Prostate gland (tissue), 2 donors: ENCODE measurements at places on chromosomes 2 and 18. TPM values are rescaled to one million over a fixed set of nuclear protein-coding genes. Genes with fewer than 3 reads are reported as not detected.

GRCh38 chr18:37307181-37307580 is 258.4 kb downstream of the CELF4 start:
- no peak for DNase-seq

DNA sequence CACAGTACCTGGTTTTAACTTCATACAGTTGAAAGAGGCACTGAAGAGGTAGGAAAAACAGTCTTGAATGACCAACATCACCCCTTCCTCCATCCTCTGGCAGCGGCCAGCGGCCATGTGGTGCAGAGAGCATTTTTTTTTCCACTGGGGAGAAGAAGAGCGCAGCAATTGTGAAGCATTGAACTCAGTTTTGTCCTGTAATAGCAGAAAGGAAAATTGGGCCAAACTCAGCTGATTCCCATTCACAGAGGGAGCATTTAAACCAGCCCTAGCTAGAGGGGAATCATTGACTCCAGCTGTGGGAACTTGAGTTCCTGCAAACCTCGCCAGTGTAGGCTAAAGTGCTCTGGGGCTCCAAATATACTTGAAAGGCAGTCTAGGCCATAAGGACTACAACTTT is 316.6 kb upstream of the CHST9 start:
- no peak for DNase-seq

GRCh38 chr2:214575030-214575429 is 164.2 kb downstream of the VWC2L start:
- no peak for DNase-seq

DNA sequence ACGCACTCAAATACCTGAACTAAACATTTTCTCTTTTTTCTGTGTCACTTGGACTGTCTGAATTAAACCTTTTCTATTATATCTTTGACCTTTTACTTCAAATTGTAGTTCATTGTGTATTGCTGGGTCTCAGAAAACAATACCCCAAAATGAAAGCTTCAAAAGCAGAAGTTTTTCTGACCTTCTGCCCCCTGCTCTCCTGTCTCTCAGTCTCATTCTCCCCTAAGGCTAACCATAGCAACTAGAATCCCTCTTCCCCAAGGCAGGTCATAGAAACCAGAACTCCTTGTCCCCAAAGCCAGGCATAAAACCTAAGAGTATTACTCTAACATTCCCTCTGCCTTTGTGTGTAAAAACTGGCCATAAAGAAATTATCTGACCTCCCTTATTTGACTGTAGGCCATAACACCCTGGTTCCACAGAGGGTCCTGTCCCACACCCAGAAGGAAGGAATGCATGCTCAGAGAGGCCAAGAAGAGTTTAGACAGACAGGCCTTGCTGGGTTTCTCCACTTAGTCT is 93.5 kb upstream of the B3GNT2 start:
- no peak for DNase-seq

DNA sequence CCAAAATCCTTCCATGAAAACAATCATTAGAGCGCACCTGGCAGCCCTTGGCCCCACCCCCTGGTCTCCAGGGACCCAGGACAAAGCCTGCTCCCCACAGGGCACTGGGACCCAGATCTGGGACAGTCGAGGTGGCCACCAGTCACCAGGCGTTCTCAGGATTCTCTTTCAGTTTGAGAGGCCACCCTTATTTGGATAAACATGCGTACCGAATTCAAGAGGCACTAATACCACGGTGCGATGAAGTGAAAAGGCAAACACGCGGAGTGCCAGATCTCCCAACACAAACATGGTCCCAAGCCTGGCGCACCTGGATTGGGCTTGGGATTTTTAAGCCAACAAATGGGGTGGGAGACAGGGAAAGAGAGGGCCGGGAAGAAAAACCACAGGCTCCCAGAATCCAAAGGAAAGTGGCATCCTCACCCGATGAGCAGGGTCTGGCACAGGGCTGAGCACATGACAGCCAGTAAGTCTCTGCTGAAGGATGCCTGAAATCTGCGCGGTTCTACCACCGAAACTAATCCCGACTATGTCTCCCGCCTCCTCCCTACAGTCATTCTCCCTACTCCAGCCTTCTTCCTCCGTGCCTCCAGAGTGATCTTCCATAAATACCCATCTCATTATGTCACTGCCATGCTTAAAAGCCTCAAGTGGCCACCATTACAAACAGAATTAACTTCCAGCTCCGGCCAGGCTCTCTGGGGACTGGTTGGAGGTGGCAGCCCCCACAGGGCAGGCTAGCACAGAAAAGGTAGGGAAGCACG is 60.9 kb upstream of the KLHL29 start:
- no peak for DNase-seq

COL4A3 gene
- total RNA-seq, result 3.5 TPM

GRCh38 chr2:126527836-126528490 is 128.0 kb upstream of the GYPC start:
- no peak for DNase-seq

- no peak for DNase-seq
Observed at GRCh38 chr2:70753902-70754301, 14.1 kb downstream of the ADD2 start.

- DNase-seq, result no peak
Observed at GRCh38 chr18:37483221-37483971, 82.2 kb downstream of the CELF4 start.

- DNase-seq, result peak; percentile 6
Observed at GRCh38 chr18:59180150-59180845, 39.7 kb upstream of the GRP start.

SLC23A3 gene
- 2.3 TPM for total RNA-seq

DNA sequence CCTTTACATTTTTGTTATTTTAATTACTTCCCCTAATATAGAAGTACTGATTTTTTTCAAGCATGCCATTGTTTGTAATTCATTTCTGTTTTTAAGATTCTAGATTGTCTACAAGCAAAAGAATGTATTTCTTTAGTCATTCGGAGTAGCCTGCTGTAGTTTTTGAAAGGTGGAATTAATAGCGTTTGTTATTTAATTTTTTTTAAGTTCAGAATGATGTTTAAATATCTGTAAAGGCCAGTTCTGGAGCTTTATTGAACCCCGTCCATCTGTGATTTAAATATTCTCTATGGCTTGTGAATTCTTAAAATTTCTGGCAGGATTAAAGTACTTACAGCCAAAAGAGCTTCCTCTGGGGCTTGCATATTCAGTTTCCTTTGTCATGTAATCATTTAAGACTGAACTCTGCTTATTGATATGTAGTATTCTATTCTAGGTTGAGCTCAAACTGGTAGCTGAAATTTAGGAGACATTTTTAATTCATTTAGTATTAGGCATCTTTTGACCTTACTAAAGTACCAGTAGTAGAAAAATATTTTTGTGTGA is 5.2 kb downstream of the TGIF1 start:
- DNase-seq, result no peak

DNA sequence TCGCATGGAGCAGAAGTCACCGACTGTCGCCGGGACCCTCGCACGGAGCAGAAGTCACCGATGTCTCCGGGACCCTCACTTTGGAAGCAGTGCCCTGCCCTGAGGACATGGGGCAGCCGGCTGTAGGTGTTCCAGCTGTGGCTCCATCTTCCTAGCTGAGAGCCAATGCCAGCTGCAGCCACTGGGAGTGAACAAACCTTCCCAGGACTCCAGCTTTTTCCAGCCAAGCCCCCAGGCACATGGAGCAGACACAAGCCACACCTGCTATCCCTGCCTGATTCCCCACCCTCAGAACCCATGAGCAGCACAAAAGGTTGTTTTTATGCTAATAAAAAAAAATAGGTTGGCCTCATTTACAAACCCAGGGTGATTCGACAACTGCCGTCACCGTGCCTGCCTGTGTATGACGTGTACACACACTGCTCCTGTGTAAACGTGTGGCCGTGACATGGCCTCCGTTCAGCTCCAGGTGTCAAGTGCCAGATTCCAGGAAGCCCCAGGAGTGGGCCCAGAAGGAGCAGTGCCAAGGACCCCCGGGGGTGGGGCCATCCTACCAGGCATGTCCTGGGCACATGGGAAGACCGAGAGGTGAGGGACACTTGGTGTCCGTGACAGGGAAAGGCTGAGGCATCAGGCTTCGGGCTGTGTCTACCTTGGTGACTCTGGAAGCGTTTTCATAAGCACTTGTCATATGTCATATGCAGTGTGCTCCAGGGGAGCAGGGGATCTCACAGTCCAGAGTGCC is 91.5 kb downstream of the EIPR1 start:
- DNase-seq, result no peak

- no peak for DNase-seq
Observed at GRCh38 chr18:9906481-9906880, 7.3 kb upstream of the VAPA start.

GAL3ST2 gene
- total RNA-seq, result not detected

REG1B gene
- not detected for total RNA-seq

DNA sequence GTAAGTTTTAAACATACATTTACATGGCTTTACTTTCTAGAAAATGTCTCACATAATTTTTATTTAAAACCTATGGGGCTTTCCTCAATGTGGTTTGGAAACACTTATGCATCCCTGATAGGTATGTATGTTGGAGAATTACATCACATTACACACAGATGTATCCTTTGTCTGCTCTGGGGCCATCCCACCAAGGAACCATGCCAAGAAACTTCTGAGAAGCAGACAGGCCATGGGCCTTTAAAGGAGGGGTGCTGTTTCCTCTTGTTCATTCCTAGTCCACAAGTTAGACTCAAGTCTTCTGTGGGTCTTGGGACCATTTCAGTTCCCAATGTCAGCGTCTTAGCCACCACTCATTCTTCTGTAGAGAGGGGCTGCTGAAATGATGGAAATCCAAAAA is 162.0 kb upstream of the SETBP1 start:
- DNase-seq, result no peak

DNA sequence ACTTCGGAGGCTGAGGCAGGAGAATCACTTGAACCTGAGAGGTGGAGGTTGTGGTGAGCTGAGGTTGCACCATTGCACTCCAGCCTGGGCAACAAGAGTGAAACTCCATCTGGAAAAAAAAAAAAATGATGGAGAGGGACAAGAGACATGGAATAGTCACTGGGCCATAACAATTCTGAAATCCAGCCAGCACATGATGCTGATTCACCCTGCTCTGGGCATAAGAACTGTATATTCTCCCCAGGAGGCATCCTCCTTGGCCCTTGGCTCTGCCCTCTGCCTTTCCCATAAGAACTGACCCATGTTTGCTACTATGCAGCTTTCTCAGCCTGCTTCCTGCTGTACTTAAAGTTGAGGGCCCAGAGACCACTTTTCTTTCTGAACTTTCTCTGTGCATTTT is 297.7 kb downstream of the GBX2 start:
- DNase-seq, result no peak

GRCh38 chr2:84016183-84016582 is 442.9 kb downstream of the SUCLG1 start:
- DNase-seq, result no peak

DNA sequence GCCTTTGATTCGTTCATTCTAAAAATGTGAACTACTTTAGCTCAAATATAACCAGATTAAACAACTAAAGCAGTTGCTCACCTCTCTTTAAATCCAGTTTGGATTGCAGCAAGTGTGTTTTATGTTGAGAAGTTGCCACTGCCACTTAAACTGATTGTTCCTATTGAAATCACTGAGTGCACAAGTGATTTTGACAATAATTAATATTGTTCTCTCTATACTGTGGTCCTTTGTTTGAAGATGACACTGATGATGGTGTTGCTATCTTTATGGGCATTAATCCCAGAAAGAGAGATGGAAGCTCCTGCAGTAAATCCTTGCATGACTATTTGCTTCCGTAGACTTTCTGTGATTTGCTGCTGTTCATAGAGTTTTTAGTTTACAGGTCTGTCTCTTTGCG is 251.4 kb upstream of the ZEB2 start:
- no peak for DNase-seq

- DNase-seq, result no peak
Observed at GRCh38 chr2:197101519-197101918, 175.0 kb upstream of the PGAP1 start.

DNA sequence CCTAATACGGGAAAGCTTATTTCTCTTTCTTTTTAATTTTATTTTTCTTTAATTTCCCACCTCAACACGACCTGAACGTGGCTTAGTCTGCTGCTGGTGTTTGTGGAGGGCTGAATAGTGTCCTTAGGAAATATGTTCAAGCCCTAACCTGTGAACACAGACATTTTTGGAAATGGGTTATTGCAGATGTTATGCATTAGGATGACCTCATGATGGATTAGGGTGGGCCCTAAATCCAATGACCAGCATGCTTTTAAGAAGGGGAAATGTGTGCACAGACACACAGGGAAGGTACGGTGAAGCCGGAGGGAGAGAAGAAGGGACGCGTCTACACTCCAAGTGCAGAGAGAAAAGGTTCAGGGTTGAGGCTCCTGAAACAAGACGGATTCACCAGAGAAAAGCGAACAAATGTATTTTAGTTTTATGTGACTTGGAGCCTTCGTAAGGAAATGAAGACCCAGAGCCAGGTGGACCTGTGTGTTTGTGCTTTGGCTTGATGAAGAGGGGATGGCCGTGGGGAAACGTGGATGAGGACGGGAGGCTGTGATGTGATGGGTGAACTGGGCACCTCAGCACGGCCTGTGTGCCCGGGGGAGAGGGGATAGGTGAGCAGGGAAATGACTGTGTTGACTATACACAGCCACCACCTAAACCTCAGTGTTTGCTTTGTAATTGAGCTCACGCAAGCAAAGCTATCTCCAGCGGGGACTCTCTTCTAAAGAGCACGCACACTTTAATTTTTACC is 37.5 kb downstream of the RTP5 start:
- DNase-seq, result no peak

DNA sequence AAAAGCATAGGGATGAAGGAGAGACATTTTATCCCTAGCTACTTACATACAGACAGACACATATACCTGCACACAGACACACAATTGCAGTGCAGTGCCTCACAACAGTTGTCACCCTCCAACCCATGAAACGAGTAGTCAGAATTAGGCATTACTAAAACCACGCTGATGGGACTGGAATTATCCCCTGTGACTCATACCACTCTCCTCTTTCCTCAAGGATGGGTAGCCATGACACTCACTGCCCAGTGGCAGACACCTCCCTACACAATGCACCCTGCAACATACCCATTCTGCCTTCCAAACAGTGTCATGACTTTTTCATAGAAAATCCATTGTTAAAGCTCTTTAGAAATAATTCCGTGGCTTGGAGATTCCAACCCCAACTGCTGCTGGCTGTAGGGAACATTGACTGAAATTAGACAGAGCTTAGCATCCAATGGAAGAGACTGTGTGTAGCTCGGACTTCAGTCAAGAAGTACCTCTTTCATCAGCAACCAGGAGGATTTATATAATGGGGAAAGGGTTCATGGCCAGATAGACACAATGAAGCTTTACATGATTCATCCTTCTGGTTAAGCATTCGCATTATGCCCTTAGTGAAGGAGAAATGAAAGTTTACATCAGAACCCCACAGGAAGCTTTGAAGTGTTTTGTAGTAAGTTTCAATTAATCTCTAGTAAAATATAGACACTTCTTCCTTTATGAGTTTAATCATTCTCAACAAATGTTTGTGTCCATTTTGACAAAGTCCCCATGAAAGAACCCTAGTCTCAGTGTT is 155.2 kb downstream of the FBXO15 start:
- DNase-seq, result no peak

DNA sequence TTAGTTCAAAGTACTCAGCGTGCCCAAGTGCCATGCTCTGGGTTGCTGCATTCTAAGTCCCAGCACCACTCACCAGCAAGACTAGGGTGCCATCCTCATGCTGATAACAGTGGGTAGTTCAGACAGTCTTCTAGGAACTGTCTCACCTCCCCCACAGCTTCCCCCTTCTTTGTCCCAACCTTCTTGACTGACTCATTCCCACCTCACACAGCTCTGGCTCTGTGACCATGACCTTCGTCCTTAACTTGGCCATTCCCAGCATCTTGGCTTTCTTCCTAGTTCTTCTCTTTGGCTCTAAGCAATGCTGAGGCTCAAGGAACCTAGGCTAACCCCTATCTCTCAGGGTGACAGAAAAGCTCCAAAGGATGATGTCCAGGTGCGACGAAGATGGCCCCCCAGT is 20.0 kb upstream of the CXCR4 start:
- no peak for DNase-seq

GRCh38 chr18:31101183-31102024 is 817 bp downstream of the DSC2 start:
- DNase-seq, result peak; percentile 53
